Transverse colon (tissue), 4 donors: ENCODE measurements at places on chromosomes 12 and 14. TPM values are rescaled to one million over a fixed set of nuclear protein-coding genes. Genes with fewer than 3 reads are reported as not detected.

AKAP6 gene
- 6.7 TPM for total RNA-seq

KRT6C gene
- total RNA-seq = not detected

CACNA1C gene
- total RNA-seq = 18.8 TPM

AMHR2 gene
- total RNA-seq = not detected

GALNT6 gene
- 17.5 TPM for total RNA-seq

TSPAN11 gene
- total RNA-seq = 1.5 TPM

NELL2 gene
- total RNA-seq = 10.5 TPM

TRIP11 gene
- total RNA-seq = 45.6 TPM

CRIP1 gene
- total RNA-seq = 16.9 TPM

AJUBA gene
- 1.8 TPM for total RNA-seq

LRRC23 gene
- total RNA-seq = not detected

ANKRD52 gene
- total RNA-seq = 28.7 TPM

CLEC4A gene
- total RNA-seq = not detected

ATL1 gene
- total RNA-seq = 14.1 TPM

SETD1B gene
- total RNA-seq = 14.9 TPM

EML1 gene
- total RNA-seq = 59.5 TPM

RPGRIP1 gene
- not detected for total RNA-seq

CAPZA3 gene
- total RNA-seq = not detected

RHOJ gene
- 2.9 TPM for total RNA-seq

TAS2R20 gene
- not detected for total RNA-seq

PTPRQ gene
- total RNA-seq = under 0.01 TPM

GPR84 gene
- not detected for total RNA-seq

AP5M1 gene
- 45.9 TPM for total RNA-seq

P3H3 gene
- total RNA-seq = 5.9 TPM

POTEG gene
- total RNA-seq = not detected

LGR5 gene
- 0.40 TPM for total RNA-seq

CLEC2A gene
- not detected for total RNA-seq

ZDHHC22 gene
- total RNA-seq = 0.14 TPM

PRICKLE1 gene
- 6.4 TPM for total RNA-seq

ARMH4 gene
- 0.48 TPM for total RNA-seq
